Thymus (tissue), 14 donors: ENCODE measurements at places on chromosomes 7 and 10. TPM values are rescaled to one million over a fixed set of nuclear protein-coding genes. Genes with fewer than 3 reads are reported as not detected.

- no peak for DNase-seq
Observed at GRCh38 chr7:147524726-147525250, 1065.8 kb upstream of the C7orf33 start.

DNA sequence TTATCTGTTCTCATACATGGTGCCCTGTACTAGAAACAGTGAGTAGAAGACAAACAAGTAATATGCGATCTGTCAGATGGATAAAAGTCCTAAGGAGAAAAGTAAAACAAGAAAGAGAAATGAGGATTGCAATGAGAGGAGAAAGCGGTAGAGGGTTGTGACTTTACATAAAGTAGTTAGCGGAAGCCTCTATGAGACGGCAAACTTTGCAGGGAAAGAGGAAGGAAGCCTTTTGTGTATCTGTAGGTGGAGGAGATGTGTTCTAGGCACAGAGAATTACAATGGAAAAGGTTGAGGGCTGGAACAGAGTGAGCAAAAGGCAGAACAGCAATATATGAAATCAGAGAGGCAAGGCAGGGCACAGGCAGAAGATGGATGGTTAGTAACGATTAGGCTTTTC, 150.4 kb upstream of the SEMA3E start:
- DNase-seq = no peak

Gene CDH23
- total RNA-seq = 9.1 TPM

DNA sequence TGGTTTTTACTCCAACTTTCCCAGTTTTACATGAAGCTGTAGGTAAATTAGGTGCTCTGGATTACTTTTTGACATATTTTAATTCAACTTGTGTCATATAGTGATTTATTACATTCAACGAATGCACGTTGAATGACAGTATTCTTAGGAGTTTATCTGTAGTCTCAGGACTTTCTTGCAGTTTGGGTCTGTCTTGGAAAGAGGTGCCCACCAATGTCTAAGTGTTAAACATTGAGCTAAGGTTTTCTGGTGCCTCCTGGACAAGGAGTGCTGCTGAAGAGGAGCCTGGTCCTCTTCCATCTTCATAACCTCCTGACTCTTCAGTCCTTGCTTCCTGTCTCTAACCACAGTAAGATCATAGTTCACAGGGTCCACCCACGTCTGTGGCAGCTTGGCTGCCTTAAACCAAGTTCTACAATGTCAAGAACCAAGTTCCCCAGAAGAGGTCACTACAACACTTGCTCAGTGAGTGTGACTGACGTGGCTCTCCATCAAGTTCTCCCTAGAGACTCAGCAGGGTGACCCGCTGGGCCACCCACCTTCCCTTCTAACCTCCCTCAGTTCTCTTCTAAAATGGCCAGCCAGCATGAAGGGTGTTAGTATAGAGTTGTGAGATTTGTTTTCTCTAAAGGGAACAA, 6.1 kb downstream of the NPY start:
- DNase-seq = peak; percentile 21

DNA sequence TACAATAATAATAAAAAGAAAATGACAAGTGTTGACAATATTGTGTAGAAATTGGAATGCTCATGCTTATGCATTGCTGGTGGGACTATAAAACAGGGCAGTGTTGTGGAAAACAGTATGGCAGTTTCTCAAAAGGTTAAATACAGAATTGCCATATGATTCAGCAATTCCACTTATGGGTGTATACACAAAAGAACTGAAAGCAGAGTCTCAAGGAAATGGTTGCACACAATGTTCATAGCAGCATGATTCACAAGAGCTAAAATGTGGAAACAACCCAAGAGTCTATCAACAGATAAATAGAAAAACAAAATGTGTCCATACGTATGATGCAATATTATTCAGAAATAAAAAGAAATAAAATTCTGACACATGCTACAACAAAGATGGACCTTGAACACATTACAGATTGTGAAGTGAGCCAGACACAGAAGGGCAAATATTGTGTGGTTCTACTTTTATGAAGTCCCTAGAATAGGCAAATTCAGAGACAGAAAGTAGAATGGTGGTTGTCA, 64.8 kb upstream of the GRM8 start:
- no peak for DNase-seq

DNA sequence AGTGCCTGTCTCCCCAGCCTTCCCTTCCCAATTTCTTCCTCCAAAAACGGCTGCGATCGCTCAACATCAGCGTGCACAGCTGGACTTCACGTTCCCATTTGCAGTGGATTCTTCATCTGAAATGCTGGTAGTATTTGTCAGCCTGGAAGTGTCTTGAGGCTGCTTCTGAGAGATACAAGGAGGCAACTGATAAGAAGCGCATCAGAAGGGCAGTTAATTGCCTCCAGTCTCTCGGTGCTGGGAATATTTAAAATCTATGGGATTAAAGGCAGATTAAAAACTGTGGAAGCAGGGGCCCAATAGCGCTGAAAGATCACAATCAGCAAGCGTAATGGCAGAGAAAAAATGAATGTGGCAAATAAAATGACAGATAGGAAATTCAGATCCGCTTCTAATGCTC, 450.0 kb downstream of the GATA3 start:
- no peak for DNase-seq

DNA sequence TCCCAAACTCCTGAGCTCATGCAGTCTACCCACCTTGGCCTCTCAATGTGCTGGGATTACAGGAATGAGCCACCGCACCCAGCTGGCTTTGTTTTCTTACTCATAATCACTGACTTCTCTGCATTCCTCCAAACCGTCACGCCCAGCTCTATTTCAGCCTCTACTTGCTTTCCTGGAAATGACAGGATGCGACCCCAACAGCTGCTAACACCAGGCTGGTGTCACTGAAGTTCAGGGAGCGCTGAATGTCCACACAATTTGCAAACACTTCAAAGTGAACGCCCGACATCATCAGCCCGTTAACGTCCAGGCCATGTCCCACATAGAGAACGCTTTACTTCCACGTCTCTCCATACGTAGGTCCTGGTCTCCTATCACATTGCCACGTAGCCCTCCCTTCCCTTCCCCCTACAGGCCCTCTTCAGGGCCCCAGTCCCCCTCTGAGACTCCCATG, 12.8 kb upstream of the PROSER2 start:
- no peak for DNase-seq

DNA sequence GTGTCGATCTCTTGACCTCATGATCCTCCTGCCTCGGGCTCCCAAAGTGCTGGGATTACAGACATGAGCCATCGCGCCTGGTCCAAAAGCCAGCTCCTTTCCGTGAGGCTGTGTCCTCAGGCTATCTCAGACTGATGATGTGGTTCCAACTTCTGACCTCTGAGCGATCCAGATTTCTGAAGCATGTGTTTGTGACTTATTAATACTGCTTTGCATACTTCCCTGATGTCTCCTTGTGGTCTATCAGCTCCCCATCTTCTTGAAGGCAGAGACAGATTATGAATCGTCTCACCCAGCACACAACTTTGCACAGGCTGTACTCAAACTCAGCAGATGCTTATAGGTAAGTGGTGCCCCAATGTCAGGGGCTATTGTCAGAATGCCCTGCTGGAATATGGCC, 2.0 kb upstream of the PLPP4 start:
- no peak for DNase-seq

- DNase-seq = no peak
Observed at GRCh38 chr7:41886901-41887311, 184.0 kb upstream of the INHBA start.

- DNase-seq = no peak
Observed at GRCh38 chr7:119472408-119473038, 800.5 kb upstream of the KCND2 start.

Gene IL6
- 0.24 TPM for total RNA-seq

Gene MNX1
- total RNA-seq = 0.09 TPM

Gene CHCHD1
- total RNA-seq = 54.7 TPM

Gene PNLIPRP1
- total RNA-seq = not detected

DNA sequence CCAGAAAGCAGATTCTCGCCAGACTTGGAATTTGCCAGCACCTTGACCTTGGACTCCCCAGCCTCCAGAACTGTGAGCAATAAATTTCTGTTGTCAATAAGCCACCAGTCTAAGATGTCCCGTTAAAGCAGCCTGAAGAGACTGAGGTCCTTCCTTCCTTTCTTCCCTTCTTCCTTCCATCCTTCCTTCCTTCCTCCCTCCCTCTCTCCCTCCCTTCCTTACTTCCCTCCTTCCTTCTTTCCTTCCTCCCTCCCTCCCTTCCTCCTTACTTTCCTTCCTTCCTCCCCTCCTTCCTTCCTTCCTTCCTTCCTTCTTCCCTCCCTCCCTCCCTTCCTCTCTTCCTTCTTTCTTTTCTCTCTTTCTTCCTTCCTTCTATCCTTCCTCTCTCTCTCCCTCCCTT, 66.4 kb downstream of the NPTX2 start:
- no peak for DNase-seq

GRCh38 chr10:36191009-36191408, 548.9 kb upstream of the FZD8 start:
- DNase-seq = no peak

GRCh38 chr10:14276210-14276609, 54.5 kb downstream of the FRMD4A start:
- DNase-seq = no peak

Gene LLCFC1
- not detected for total RNA-seq

Gene PON3
- 3.2 TPM for total RNA-seq

Gene LIPM
- total RNA-seq = not detected

Gene EPHA1
- total RNA-seq = 34.3 TPM

DNA sequence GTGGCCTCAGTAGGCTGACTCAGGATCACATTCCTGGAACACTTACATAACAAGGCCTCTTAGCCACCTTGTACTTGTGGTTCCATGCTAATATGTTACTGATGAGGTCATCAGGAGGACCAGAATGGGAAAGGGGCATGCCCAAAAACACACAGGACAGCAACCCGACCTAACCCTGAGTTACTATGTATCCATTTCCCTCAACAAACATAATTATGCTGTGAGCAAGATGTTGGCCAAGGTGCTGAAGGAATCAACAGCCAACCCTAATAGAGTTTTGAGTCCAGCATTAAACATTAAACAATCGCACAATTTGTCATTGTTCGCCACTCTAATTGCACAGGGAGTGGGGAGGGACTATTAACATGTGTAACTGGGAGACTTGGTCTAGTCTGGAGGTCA, 129.4 kb downstream of the PLPP4 start:
- DNase-seq = no peak

- DNase-seq = no peak
Observed at GRCh38 chr7:94182721-94183120, 178.6 kb upstream of the BET1 start.

Gene FFAR4
- total RNA-seq = 0.14 TPM

- DNase-seq = no peak
Observed at GRCh38 chr10:129767751-129768150, 196.3 kb downstream of the EBF3 start.

Gene MYOZ1
- total RNA-seq = 0.61 TPM

GRCh38 chr7:23928418-23928775, 218.4 kb downstream of the STK31 start:
- no peak for DNase-seq

DNA sequence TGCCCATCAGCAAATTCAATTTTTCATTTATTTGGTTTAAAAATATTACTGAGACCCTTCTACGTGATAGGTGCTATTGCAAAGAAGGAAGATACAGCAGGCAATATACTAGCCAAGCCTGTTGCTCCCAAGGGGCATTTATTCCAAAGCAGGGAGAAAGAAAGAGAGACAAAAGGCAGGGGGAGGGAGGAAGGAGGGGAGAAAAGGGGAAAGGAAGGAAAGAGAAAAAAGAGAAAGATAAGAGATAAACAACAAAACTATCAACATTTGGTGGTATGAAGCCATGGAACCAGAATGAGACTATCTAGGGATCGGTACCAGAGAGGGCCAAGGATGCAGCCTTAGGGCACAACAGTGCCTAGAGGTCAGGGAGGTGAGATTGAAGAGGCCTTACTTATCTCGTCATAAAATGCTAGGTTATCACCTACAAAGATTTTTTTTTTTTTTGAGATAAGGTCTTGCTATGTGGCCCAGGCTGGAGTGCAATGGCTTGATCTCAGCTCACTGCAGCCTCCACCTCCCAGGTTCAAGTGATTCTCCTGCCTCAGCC, 55.3 kb upstream of the CAPZA2 start:
- no peak for DNase-seq

Gene LEP
- total RNA-seq = 0.05 TPM

Gene DNAJB6
- total RNA-seq = 78.6 TPM

DNA sequence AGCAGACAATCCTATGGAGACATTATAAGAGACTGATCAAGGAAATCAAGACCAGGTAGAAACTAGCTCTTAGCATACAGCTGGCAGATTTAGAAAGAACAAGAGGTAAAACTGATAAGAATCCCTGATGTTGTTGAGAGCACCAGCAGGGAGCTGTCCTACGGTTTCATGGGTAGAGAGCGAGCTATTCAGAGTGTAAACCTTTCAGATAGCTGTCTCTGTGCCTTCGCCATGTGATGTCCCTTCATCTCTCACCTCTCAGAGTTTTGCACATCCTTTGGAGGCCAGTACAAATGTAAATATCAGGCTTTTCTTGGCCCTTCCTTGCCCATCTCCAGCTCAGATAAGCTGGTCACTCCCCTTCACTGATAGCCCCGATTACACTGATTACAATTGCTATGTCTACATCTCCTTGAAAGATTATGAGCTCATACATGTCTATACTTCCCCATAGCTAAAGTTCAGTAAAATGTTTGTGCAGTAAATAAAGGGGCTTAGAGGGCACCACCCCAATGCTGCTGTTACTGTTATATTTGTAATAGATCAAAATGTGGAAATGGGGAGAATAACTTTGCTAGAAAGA, 21.9 kb downstream of the THSD7A start:
- DNase-seq = no peak

DNA sequence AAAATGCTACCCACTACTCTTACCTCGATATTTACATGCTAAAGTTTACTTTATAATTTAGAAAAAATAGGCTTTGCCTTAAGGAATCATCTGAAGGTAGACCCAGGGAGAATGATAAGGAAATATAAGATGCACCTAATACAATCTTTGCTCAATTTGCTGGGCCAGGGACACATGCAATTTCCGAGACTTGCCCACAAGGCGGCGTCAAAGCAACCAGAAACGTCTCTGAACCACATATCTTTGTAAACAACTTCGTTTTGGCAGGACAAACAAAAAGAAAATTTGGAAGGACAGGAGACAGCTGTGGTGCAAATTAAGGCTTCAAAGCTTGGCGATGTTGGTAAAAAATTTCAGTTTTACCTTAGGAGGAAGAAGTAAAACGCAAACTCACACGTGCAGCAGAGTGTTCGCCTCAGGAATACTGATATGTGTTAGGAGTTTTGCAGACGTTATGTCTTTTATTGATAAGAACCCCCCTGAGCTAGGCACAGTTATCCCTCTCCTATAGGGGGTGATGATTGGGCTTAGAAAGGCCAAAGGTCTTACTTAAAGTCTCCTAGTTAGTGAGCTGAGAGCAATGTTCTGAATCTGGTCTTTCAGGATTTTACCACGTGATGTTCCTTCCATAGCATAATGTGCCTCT, 134.3 kb downstream of the PRKCQ start:
- DNase-seq = peak; percentile 68

- DNase-seq = no peak
Observed at GRCh38 chr10:118957966-118958365, 71.5 kb upstream of the NANOS1 start.

- DNase-seq = no peak
Observed at GRCh38 chr7:108094346-108094745, 35.8 kb downstream of the LAMB4 start.
